ENCODE measurements at places on chromosomes 16 and 17. TPM values are rescaled to one million over a fixed set of nuclear protein-coding genes. Genes with fewer than 3 reads are reported as not detected.

Gene TM4SF5
- total RNA-seq: not detected

DNA sequence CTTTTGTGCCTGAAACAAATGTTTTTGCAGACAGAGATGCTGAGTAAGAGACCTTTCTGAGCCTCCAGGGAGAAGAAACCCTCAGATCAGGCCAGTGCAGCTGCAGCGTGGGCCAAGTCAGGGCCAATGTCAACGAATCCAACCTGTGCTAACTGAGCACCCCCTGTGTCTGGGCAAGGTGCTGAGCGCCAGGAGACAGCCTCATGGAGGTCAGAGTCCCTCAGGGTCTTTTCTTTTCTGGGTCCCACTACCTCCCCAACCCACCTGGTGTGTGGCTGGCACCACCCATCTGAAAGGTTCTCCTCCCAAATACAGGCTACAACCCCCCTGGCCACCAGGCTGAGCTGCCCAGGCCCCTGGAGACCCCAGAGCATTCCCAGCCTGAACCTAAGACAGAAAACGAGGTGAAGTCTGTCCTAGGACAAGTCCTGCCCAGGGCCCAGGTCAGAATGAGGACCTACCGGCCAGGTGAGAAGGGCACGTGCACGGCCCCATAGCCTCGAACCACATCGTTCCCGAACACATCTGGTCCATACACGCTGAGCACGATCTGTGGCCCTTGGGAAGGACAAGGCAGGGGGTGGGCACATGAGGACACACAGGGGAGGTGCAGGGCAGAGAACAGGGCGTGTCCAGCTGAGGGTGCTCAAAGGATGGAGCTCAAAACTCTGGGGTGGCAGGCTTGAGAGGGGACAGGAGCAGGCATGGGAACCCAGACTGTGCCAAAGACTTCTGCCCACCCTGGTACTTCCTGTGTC is 15.0 kb downstream of the B9D1 start:
- DNase-seq: no peak

DNA sequence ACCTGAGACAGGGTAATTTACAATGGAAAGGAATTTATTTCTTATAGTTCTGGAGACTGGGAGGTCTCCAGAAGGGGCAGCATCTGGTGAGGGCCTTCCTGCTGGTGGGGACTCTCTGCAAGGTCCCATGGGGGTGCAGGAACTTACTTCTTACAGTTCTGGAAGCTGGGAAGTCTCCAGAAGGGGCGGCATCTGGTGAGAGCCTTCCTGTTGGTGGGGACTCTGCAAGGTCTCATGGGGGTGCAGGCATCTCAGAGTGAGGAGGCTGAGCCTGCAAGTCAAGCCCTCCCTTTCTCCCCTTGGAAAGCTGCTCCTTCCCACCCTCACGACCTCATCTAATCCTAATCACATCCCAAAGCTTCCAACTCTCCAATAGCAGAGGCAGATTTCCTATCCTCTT is 157.4 kb downstream of the FOXL1 start:
- no peak for DNase-seq

DNA sequence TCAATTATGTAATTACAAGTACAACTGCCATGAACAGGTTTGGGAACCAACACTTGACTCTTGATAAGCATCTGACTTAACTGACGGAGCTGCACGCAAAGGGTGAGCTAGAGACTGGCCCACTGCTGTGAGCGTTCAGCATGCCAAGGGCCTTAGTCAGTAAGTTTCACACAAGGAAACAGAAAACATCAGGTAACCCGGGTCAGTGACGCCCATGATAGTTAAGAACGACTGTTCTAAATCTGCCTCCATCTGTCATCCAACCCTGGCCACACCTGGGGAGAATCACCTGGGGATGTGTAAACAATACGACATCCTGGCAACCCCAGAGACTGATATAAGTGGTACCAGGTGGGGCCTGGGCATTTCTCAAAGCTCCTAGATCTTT is 12.3 kb downstream of the SMIM5 start:
- no peak for DNase-seq

DNA sequence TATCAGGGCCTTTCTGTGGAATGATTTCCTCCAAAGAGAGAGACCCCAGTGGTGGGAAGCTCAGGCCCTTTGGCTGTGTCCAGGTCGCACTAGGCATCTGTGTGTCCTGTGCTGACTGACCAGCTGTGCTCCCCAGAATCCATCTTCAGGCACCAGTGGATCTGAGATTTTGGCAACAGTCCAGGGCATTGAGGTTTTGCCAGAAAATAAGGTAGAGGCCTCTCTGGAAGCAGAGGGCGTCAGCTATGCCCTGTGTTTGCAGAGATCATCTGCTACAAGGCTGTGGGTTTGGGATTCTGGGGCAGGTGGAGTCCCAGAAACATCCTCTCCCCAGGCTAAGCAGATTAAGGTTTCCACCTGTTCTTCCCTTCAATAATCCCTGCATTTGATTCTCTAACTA is 57.5 kb upstream of the TOB1 start:
- DNase-seq: no peak

Gene STH
- not detected for total RNA-seq

Gene AOC3
- 56.6 TPM for total RNA-seq

Gene GPR139
- not detected for total RNA-seq

DNA sequence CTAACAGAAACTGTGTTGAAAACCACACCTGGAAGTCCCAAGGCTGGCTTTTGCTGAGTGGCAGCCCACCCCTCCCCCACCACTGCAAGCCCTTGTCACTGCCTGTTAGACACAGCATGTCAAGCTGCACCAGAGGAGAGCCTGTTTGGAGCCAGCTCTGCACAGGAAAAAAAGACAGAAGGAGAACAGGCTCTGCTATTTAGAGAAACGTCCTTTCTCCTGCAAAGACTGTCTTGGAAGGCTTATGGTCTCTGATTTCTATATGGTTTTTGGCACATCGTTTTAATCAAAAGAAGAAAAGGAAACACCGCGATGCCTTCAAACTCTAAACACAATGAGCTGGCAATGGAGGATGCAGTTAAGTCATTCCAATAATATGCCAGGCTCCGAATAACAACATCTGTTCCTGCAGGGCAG is 275.5 kb downstream of the MAP2K4 start:
- DNase-seq: no peak

DNA sequence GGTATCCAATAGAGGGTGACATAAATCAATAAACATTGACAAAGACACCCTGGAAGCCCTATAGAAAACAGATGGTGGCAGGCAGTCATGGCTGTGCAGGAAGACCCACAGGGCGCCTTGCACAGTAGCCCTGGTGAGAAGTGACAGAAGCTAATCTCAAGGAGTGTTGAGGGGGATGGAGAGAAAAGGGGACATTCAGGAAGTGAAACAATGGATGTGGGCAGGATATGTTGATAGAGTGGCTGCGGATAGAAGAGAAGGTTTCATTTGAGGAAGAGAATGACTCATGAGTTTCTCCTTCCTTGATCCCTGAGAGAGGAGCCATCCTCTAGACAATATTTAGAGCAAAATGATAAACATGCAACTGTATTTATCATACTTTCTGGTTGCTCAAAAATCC is 468.8 kb upstream of the HSBP1 start:
- no peak for DNase-seq

Gene WFIKKN1
- 1.4 TPM for total RNA-seq

Gene CDH13
- 20.3 TPM for total RNA-seq

All from left lung (tissue), 14 donors.